ENCODE measurements at places on chromosomes 4 and X.
A peak's percentile ranks its signal among the peaks of the same experiment; 100 is the strongest.

- DNase-seq, result no peak
These were observed 44.6 kb upstream of the ANKRD50 start for GRCh38 chr4:124757126-124757525.

DNA sequence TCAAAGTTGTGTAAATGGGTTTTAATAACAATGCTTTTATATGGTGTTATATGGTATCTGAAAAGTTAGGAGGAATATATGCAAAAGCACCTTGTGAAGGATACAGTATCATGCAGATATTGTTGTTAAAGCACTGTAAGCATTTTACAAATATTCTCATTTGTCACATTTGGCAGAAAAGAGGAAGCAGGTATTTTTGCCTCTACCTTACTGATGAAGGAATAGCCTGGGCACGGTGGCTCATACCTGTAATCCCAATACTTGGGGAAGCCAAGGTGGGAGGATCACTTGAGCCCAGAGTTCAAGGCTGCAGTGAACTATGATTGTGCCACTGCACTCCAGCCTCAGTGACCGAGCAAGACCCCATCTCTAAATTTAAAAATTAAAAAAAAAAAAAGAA is 12.2 kb upstream of the GDPD2 start:
- DNase-seq, result no peak

GRCh38 chrX:38662640-38663039 is 101.3 kb downstream of the TSPAN7 start:
- no peak for DNase-seq

DNA sequence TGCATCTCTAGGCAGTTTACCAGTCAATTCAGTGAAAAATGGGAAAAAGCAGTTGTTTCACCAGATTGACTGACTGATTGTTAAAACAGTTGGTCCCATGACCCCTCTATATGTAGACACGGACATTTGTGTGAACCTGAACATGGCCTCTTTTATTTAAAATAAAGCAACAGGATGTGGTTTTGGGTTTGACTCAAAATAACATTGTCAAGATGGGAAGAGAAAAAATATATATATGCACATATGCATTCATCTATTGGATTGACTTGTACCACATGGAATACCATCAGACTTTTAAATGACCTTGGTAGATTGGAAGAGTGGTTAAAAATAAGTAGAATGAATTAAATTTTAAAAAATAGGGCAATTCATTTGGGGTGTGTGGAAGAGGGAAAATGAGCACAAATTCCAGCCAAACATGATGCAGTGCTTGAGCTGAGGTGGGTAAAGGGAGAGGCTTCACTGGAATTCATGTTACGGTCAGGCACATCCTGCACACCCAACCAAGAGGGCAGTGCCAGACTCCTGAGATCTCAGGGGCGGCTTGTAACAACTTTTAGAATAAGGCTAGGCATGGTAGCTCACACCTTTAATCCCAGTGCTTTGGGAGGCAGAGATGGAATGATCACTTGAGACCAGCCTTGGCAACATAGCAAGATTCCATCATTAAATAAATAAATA is 560.7 kb upstream of the TENM3 start:
- DNase-seq, result no peak

DNA sequence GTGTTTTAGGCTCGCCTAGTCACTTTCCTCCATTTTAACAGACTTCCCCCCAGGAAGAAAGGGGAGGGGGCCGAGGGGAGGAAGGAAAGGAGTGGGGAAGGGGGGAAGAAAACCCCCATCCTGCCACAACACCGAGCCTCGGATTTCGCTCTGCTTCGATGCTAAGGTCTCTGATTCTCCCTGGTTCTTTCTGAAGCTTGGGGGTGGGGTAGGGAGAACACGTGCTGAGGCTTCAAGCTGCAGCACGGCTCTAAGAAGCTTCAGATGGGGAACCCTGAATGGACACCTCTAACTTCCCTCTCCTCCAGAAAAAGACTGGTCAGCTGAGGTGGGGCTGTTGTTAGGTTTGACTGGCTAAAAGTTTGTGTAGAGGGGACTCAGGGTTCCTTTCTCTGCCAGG is 61.8 kb downstream of the RHOH start:
- no peak for DNase-seq

DNA sequence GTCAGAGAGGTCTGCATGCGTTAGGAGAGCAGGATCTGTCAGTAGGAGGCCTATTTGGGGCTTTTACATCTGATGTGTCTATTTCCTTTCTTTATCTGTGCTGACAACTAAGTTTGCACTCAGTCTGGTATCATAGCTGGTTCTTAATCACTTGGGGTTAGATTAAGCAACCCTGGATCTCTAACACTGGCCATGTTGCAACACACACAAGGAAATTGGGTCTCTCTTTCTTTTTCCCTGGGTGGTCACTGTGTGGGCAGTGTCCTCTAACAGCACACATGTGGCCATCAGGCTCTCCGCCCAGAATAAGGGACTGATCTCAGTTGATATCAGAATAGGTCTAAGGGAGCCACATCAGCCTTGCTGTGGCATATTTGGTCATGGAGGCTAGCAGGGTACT is 38.9 kb downstream of the IGFBP7 start:
- no peak for DNase-seq

DNA sequence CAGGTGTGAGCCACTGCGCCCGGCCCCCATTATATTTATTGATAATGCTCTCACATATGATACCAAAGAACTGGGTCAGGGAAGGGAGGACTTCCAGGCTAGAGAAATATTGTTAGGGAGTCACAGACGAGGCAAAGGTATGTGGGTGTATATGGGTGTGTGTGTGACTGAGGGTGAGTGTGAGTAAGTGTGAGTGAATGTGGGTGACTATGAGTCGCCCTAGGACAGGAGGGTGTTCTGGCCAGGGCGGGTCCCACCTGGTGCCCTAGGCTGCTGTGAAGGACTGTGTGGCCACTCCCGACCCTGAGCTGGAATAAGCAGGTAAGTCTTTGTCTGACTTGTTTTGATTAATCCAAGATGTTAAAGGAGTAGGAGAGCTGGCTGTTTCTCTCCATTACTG is 34.4 kb downstream of the RWDD4 start:
- no peak for DNase-seq

- DNase-seq, result peak; percentile 50
These were observed 84.8 kb downstream of the AFAP1 start for GRCh38 chr4:7854697-7855370.

- no peak for DNase-seq
These were observed 512.2 kb downstream of the PDHA2 start for GRCh38 chr4:96352051-96352517.

DNA sequence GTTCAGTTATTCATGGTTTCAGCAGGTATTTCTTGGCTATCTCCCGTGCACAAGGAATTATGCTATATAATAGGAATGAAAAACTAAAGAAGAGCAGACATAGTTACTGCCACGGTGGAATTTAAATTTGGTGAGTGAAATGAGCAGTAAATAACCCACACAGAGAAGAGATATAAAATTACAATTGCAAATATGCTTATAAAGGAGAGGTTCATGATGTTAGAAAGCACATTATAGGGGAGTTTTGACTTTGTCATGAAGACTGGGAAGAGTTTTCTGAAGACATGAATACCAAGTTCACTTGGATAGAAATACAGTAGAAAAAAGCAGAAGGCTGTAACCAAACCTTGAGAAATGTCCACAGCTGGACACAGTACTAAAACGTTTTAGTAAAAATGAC is 712.0 kb upstream of the AADAT start:
- DNase-seq, result no peak

DNA sequence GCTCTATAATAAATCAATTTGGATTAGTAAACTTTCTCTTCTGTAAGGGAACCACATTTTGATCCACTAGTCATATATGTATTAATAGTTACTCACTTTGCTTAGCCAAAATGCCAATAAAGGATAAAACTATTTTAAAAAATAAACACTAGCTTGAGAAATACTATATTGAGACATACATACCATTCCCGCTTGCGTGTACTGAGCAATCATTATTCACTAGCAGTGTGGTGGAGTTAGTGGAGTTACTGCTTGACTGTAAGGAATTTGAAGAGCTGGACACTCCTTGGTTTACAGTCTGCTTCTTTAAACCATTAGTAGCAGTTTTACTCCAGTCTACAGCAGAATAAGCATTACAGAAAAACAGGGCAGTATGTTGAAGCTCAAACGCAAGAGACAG is 10.8 kb upstream of the PHKA2 start:
- no peak for DNase-seq

GRCh38 chr4:15893962-15894361 is 44.6 kb downstream of the FGFBP1 start:
- no peak for DNase-seq

DNA sequence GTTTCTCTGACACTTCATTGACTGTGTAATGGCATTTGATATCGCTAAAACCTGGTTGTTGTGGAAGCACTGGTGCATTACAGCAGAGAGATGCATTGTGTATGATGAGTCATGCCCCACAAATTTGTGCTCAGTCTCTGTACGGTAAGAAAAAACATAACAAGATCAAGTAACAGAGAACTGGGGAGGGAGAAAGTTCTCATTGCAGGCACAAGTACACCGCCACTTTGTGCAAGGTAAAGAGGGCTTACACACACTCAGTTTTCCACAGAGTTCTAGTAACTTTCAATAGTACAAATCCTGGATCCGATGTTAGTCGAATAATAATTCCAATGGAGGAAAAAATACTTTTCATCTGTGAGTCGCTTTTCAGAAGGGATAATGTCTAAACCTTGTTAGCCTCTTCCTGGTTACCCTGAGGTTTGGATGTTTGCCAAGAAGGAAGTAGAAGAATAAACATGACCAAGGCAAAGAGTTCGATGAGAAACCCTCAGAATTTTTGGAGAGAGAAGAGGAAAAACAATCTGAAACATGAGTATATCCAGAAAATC is 512.5 kb upstream of the SLIT2 start:
- no peak for DNase-seq

DNA sequence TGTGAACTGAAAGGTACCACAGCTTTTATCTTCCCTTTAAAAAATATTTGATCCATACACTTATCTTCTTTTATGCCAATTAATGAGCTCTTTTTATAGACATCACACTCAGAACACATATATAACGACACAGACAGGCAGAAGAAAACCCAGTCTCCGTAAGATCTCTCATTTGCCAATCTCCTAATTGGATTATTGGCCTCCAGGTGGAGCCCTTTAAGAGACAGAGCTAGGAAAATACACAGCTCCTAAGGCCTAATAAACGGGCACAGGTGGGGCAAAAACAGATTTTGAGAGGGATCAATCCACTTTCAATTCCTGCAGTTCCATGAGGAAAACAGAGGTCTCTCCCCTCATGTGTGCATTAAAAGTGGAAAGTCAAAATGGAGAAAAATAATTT is 1495.4 kb downstream of the RPA4 start:
- no peak for DNase-seq

GRCh38 chr4:1155314-1155713 is 17.1 kb downstream of the SPON2 start:
- DNase-seq, result no peak

DNA sequence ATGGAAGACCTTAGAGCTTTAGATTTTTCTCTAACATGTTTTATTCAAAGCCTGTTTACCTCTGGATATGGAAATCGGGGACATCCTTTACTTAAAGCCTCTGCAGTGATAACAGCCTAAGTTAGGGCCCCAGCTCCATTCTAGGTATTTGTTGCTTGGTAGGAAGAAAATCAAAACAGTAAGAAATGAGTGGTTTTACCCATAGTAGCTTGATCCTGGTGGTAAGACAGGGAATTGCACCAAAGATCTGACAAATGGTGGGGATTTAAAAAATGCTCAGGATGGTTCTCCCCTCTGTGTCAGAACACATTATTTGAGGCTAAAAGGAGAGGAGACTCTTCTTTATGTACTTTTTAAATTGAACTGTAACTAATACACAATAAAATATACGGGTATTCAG is 52.4 kb downstream of the AFF2 start:
- DNase-seq, result no peak

All from activated naive CD4-positive, alpha-beta T cell treated with anti-CD3 and anti-CD28 coated beads, Interleukin-2, amount 50 U/mL, for 16 hours (primary cell).